ENCODE measurements at places on chromosomes 2 and 18. TPM values are rescaled to one million over a fixed set of nuclear protein-coding genes. Genes with fewer than 3 reads are reported as not detected.

- H3K4me1 ChIP-seq = peaks cover 22% of the 10 kb centered on the region
- H3K27me3 ChIP-seq = peaks cover 48% of the 10 kb centered on the region
- no peak overlapping the region for H3K27ac ChIP-seq
- DNase-seq = no peak
- no peak overlapping the region for H3K4me3 ChIP-seq
- H3K36me3 ChIP-seq = no peaks in the 10 kb centered on the region
These were observed 121.8 kb downstream of the PLB1 start for GRCh38 chr2:28617502-28618184.

DNA sequence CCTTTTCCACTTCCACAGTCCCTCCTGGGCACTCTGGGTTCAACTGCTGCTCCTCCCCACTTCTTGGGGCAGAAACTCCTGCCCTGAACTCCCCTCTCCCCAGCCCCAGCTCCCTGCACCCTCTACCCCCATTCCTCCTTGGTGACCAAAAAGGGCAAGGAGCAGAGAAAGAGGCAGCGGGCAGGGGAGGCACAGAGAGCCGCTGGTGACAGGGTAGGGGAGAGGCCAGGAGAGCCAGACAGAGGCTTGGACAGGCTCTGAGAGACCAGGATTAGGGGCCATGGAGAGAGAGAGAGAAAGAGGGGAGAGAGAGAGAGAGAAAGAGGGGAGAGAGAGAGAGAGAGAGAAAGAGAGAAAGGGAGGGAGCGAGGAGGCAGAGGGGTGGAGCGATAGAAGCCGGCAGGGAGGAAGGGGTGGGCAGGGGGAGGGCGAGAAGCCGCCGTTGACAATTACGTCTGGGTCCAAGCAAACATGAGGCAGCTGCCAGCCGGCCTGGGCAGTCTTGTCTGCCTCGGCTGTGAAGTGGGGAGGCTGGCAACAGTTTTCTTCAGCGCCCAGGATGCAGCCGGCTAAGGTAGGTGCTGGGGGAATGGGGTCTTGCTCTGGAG lies at the start of gene KCNIP3:
TSS of gene KCNIP3 (plus strand) at position 468 of the 608 bp plus-strand sequence. CDS start at position 560, 92 bp downstream.
- no peaks in the 10 kb centered on the region for H3K36me3 ChIP-seq
- H3K4me1 ChIP-seq = peaks cover 8% of the 10 kb centered on the region
- H3K27ac ChIP-seq = peak within 1 kb of the TSS; percentile 86
- H3K4me3 ChIP-seq = no peak within 1 kb of the TSS

DNA sequence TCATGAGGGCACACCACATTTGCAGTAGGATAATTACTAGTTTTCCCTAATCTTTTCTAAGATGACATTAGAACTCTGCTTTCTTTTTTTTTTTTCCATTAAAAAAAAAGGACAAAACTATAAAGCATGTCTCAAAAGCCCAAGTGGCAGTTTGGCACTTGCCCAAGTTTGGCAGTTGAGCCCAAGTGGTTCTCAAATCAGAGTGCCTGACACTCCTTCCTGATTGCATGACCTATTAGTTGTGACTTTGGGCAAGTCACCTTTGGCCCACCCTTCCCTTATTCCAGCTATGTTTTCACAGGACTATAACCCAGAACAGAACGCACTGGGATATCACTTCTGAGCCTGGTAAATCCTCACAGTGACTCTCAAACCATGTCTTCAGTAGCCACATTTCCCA lies 273.0 kb downstream of the CCDC85A start:
- H3K4me3 ChIP-seq = no peak overlapping the region
- no peaks in the 10 kb centered on the region for H3K4me1 ChIP-seq
- no peaks in the 10 kb centered on the region for H3K36me3 ChIP-seq
- H3K27me3 ChIP-seq = peaks cover 14% of the 10 kb centered on the region
- no peak for DNase-seq

GRCh38 chr2:45882707-45883602 lies 231.5 kb downstream of the PRKCE start:
- H3K27ac ChIP-seq = no peak overlapping the region
- peaks cover 11% of the 10 kb centered on the region for H3K36me3 ChIP-seq
- no peak for DNase-seq

DNA sequence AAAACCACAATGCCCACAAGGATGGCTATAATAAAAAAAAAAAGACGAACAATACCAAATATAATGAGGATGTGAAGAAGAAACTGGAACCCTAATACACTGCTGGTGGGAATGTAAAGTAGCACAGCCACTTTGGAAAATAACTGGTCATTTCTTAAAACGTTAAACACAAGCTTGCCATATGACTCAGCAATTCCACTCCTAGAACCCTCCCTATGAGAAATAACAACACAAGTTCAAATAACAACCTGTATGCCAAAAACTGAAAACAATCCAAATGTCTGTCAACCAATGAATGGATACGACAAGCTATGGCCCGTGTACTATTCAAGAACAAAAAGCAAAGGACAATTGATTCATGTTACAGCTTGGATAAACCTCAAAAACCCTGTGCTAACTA lies 7.0 kb upstream of the ALPK2 start:
- no peak overlapping the region for H3K4me3 ChIP-seq
- DNase-seq = no peak
- H3K27ac ChIP-seq = no peak overlapping the region
- H3K27me3 ChIP-seq = no peaks in the 10 kb centered on the region
- H3K4me1 ChIP-seq = peaks cover 21% of the 10 kb centered on the region

GRCh38 chr2:64538764-64539433 lies 14.8 kb downstream of the AFTPH start:
- H3K27ac ChIP-seq = no peak overlapping the region
- H3K4me1 ChIP-seq = peaks cover 10% of the 10 kb centered on the region
- H3K27me3 ChIP-seq = no peaks in the 10 kb centered on the region
- no peak overlapping the region for H3K4me3 ChIP-seq
- H3K36me3 ChIP-seq = no peaks in the 10 kb centered on the region
- no peak for DNase-seq

NXPH2 gene
- 4.1 TPM for total RNA-seq

SESTD1 gene
- 99.7 TPM for total RNA-seq

DNA sequence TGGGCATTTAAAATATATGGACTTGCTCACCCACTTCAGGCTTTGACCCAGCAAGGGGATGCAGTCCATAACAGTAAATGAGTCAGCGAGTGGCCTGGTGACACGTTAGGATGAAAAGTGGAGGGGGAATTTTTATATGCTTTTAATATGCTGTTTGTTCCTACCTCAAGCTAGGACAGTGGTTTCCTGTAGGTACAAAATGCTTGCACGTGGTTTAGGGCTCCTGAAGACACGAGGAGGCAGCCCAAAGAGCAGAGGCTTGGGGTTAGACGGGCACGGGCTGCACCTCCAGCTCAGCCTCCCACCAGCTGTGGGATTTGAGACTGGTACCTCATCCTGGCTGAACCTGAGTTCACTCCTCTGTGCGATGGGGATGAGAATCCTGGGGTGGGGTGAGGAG lies 306.2 kb upstream of the CXCR4 start:
- DNase-seq = no peak
- H3K4me3 ChIP-seq = peak overlapping the region; percentile 88
- no peaks in the 10 kb centered on the region for H3K36me3 ChIP-seq
- H3K27me3 ChIP-seq = peaks cover 82% of the 10 kb centered on the region
- H3K27ac ChIP-seq = no peak overlapping the region

GRCh38 chr2:40606862-40607261 lies 155.0 kb upstream of the SLC8A1 start:
- H3K27me3 ChIP-seq = no peaks in the 10 kb centered on the region
- H3K4me1 ChIP-seq = no peaks in the 10 kb centered on the region
- no peak overlapping the region for H3K4me3 ChIP-seq

DNA sequence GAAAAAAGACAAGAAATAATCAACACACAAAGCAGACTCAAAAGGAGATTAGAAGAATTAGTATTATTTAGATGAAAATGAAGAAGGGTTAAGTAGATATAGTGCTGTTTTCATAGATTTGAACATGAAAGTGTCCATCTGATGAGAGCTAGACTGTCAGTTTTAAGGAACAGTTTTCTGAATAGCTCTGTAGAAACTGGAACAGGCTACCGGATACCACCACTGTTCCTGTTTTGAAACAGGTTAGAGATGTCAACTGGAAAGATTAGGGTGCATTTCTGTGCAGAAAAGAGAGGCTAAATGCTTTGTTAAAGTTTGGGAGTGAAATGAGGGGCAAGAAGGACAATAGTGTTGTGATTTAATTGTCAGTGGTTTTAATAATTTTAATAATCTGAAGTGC lies 908.8 kb downstream of the CNTNAP5 start:
- no peak for DNase-seq
- no peaks in the 10 kb centered on the region for H3K4me1 ChIP-seq
- no peaks in the 10 kb centered on the region for H3K36me3 ChIP-seq
- H3K4me3 ChIP-seq = no peak overlapping the region

COL3A1 gene
- 13.2 TPM for total RNA-seq

DNA sequence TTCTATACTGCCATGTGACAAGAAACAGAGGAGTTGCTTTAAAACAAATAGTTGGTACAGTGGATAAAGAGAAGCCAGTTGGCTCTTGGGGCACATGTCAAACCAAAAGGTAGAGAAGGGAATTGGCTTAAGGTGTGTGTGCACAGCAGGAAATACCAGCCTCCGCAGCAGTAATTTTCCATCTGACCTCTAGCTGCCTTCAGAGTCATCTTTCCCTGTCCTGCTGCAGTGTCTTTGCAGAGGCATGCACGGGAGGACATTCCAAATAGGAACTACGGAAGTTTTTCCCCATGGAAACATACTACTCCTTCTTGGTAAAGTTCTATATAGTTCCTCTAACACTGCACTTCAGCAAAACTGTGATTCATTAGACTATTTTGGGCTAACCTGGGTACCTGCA lies 99.5 kb downstream of the RAB3GAP1 start:
- H3K4me3 ChIP-seq = no peak overlapping the region
- H3K27me3 ChIP-seq = no peaks in the 10 kb centered on the region
- no peak overlapping the region for H3K27ac ChIP-seq

MC5R gene
- total RNA-seq = not detected

DNA sequence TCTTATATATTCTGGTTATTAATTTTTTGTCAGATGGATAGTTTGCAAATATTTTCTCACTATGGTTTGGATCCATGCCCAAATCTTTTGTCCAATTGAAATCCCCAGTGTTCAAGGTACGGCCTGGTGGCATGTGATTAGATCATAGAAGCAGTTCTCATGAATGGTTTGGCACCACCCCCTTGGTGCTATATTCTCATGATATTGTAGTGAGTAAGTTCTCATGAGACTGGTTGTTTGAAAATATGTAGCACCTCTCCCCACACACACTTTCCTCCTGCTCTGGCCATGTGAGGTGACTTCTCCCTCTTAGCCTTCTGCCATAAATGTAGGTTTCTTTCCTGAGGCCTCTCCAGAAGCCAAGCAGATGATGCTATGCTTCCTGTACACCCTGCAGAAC lies 107.7 kb upstream of the KYNU start:
- no peak overlapping the region for H3K27ac ChIP-seq
- H3K27me3 ChIP-seq = no peaks in the 10 kb centered on the region
- no peak overlapping the region for H3K4me3 ChIP-seq
- no peaks in the 10 kb centered on the region for H3K4me1 ChIP-seq

- peaks cover 4% of the 10 kb centered on the region for H3K4me1 ChIP-seq
- H3K4me3 ChIP-seq = peak overlapping the region; percentile 81
- H3K27me3 ChIP-seq = peaks cover 47% of the 10 kb centered on the region
- peak; percentile 16 for DNase-seq
- H3K36me3 ChIP-seq = no peaks in the 10 kb centered on the region
- H3K27ac ChIP-seq = no peak overlapping the region
These were observed 800 bp downstream of the IL1RL2 start for GRCh38 chr2:102187496-102188150.

FLACC1 gene
- total RNA-seq = 1.0 TPM

All from neural crest cell (in vitro differentiated cells).